ENCODE measurements at places on chromosomes 4 and X.

DNA sequence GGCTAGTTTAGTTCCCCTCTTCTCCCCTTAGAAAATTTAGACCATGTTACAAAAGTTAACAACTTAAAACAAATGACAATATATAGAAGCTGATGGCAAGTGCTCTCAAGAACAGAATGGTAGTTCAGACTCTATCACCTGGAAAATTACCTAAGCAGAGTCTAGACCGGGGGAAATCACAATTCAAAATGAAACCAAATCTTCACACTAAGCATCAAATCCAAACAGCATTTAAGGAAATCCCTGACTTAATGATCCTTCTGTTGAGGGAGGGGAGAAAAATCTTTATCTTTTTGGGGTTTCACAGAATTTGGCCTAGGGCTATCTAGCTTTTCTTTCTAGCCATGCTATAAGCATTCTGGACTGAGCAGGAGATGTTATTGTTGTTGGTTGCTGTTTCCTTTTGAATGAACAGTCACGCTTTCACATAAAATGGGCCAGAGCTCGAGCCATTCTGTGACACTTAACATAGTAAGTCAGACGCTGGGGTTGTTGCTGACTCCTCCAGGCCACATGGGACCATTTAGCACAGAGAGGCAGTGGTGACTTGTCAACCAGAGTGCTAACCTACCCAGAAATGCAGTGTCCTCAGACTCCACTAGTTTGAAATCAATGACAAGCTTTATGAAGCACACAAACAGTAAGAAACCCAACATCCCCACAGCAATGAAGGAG, 16.0 kb upstream of the LSM6 start:
- no peak for DNase-seq

- DNase-seq, result no peak
These were observed 3.6 kb upstream of the ASB11 start for GRCh38 chrX:15319075-15319474.

- DNase-seq, result no peak
These were observed 240.4 kb upstream of the VEGFC start for GRCh38 chr4:177033135-177033534.

GRCh38 chr4:26459054-26459755, 31.1 kb downstream of the CCKAR start:
- DNase-seq, result no peak

GRCh38 chr4:76377911-76378310, 43.0 kb downstream of the CCDC158 start:
- DNase-seq, result peak; percentile 10

DNA sequence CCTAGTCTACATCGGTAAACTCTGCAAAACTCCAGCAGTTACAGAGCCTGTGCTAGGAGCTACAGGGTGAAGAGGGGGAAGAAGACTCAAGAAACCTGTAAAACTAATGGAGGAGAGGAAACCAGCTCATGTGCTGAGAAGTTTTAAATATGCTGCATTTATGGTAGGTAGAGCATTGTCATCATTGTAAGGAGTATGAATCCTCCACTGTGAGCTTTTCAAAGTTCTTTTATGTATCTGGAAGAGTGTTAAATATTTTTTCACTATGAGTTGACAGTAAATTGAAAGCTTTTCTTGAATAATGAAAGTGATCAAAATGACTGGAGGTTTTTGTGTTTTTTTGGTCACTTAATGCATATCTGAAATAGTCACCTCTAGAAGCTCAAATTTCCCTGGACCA, 46.2 kb downstream of the SEPTIN11 start:
- DNase-seq, result no peak

- DNase-seq, result no peak
These were observed 115.8 kb upstream of the INPP4B start for GRCh38 chr4:142961866-142962265.

DNA sequence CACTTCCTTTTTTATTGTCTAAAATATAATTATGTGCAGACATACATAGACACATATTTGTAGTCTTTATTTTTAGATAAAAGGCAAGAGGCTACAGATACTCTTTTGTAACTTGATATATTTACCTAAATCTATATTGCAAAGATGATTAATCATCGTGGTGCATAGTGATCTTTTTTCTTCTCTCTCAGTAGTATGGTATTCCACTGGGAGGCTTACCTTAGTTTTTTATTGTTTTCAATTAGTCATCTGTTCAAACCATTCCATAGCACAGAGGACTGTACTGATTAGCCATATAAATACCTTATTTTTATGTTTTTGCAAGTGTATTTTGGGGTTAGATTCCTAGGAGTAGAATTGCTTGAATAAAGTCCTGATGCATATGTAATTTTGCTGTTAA, 619.7 kb downstream of the GRXCR1 start:
- DNase-seq, result no peak

Data from activated T-helper 1 cell treated with anti-CD3 and anti-CD28 coated beads, Interleukin-2, amount 50 U/mL, for 16 hours (primary cell).